ENCODE measurements at places on chromosomes 2 and 18.

DNA sequence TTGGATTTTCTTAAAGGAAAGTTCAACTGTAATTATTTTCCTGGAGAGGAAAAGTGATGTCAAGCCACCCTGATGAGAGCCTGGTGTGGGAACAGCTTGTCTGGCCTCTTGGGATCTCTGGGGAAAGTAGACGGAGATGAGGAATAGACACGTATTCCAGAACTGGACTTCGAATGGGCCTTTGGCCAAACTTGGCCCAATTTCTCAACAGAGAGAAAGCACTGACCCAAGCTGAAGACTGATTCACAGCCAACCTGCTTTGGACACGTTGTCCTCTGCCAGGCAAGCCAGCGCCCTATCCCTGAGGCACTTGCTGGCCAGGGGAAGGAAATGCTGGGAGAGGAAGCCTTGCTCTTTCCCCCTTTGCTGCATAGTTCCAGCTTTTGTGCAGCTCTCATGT lies 70.8 kb upstream of the CTAGE1 start:
- no peak for DNase-seq

- no peak for DNase-seq
These were observed 4.9 kb upstream of the SIX2 start for GRCh38 chr2:45014016-45014702.

DNA sequence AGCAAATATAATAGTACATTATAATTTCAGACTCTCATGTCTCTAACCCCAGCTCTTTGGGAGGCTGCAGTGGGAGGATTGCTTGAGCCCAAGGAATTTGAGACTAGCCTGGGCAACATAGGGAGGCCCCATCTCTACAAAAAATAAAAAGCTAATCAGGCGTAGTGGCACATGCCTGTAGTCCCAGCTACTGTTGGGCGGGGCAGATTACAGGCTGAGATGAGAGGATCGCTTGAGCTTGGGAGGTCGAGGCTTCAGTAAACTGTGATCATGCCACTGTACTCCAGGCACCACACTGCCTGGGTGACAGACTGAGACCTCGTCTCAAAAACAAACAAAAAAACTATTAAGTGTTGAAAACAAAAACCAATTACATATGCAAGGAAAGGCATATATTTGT lies 123.0 kb upstream of the MYO3B start:
- no peak for DNase-seq

DNA sequence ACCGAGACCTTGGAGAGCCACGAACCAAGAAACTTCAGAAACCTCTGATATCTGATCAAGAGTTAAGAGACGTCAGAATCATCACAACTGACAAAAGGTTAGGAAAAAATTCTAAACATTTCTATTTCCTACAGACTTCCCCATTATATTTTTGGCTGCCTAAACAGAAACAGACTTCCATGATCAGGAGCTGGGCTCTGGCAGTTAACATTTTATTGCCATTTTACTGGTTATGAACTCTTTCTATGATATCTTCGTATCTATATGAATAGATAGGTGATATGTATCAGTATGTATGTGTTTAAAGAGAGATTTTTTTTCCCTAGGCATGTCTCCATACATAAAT lies 31.1 kb upstream of the PPP1R1C start:
- no peak for DNase-seq

DNA sequence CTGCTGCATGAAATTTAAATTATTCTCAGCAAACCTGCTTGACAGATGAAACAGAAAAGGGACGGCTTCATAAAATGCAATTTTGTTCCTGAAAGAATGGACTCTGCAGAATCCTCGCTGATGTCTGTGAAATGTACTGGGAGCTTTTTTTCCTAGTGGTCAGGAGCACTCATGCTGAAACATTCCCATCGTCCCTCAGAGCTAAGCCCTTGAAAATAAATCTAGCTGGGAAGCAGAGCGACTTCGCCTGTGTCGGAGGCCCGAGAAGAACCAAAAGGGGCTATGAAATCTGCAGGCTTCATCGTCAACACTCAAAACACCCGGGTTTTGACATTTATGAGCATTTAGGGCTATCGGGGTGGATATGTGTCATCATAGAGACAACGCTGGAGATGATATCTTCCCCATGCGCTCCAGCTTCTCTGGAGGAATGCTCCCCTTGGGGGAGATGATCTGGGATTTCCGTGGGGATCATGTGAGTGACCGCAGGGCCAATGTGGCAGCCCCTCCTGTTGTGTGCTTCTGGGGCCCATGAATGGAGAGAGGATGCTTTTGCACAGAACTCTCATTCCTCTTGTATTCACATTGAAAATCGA lies 182.3 kb downstream of the KLHL29 start:
- no peak for DNase-seq

Data from fibroblast of skin of left quadriceps (primary cell).